ENCODE measurements at places on chromosomes 7 and 10.

GRCh38 chr7:100896732-100897608 lies 1.3 kb upstream of the ACHE start:
- no peak for DNase-seq

- DNase-seq = no peak
Measured at GRCh38 chr7:81186691-81187090, 267.8 kb upstream of the SEMA3C start.

DNA sequence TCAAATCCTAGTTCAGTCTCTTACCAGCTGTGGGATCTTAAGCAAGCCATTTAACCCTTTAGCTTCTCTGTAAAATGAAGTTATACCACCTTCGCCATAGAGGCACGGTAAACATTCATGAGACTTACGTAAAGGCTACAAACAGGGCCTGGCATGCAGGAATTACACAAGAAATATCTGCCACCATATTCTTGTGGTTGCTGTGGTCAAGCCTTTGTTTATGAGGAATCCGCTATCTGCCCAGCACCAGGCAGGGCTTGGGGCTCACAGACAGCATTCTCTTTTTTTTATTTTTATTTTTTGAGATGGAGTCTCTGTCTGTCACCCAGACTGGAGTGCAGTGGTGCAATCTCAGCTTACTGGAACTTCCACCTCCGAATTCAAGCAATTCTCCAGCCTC lies 9.9 kb downstream of the AIFM2 start:
- DNase-seq = no peak

DNA sequence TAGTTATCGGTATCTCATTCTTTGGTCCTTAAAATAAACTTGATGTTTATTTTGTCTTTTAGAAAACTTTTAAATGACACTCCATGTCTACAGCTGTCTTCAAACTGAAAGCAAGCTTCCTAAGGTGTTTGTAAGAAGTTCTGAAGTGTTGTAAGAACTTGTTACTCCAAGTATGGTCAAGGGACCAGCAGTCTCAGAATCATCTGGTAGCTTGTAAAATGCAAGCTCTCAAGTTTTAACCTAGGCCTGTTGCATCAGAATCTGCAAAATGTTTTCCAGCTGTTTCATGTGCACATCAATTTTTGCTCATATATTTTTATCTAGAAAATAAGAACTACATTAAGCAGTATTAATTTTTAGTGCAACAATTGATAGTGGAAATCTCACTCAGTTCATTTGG lies 104.1 kb downstream of the THSD7A start:
- DNase-seq = no peak

DNA sequence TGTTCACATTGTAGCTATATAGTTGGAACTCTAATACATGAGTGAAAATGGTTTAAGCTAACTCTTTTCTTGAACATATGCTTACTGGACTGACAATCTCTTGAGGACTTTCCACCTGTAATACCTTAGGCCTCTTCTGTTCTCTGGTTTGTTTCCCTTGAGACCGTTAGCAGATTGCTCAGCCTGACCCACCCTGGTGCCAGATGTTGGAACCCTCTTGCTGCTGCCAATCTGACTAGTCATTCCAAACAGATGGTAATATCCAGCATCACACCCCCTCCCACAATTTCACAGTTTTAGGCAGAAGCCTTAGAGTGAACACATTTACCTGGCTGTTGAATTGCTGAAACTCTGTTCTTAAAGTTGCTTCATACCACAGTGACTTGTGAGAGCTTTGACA lies 18.7 kb downstream of the CALD1 start:
- no peak for DNase-seq

GRCh38 chr7:50695026-50695425 lies 87.7 kb downstream of the GRB10 start:
- no peak for DNase-seq

- DNase-seq = no peak
Measured at GRCh38 chr7:148729984-148730733, 31.5 kb downstream of the CUL1 start.

GRCh38 chr7:151336027-151336708 lies 5.4 kb upstream of the NUB1 start:
- no peak for DNase-seq

DNA sequence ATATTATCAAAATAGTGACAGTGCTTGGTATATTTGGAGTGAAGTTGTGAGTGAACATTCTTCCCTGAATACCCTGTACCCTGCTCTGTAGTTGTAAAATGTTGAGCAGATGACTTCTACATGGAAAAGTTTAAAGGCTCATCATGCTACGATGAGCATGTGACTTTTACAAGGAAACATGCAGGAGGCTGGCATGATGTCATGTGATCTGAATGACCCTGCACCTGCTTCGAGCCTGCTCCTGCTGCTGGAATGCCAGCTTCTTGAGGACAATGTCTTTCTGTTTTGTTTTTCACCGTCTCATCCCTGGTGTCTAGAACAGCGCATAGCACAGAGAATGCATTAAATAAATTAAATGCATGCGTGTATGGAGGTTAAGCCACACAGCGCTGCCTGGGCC lies 5.4 kb upstream of the INPP5A start:
- no peak for DNase-seq

GRCh38 chr10:92173996-92174395 lies 116.9 kb downstream of the CPEB3 start:
- no peak for DNase-seq

DNA sequence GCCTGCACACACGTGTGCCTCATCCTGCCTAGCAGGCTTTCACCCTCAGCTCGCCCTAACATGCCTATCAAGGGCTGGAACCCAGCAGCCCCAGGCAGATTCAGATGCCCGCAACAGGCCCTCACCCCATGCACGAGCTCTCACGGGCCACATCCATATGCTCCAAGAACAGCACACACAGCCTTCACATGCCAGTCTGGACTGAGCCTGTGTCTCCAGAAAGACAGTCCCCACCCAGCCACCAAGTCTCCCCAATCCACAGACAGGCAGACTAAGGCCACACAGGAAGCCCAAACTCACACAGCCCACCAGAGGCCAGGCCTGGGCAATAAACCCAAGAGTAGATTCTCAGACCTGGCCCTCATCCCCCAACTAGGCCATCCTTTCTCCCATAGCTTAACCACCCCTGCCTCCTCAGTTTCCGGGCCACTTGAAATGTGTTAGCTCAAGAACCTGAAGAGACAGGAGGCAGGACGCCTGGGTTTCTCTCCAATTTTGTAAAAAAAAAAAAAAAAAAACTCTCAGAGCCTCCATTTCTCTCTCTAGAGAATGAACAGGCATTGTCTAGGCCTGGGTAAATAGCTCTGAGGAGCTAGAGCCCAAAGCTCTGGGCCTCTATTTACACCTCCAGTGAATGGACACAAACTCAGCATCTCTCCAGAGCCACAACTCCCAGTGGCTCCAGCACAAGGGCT lies 6.8 kb downstream of the LDB1 start:
- DNase-seq = no peak

- no peak for DNase-seq
Measured at GRCh38 chr10:76727038-76727437, 910.6 kb downstream of the KCNMA1 start.

GRCh38 chr10:109616359-109616980 lies 306.8 kb downstream of the XPNPEP1 start:
- DNase-seq = no peak

DNA sequence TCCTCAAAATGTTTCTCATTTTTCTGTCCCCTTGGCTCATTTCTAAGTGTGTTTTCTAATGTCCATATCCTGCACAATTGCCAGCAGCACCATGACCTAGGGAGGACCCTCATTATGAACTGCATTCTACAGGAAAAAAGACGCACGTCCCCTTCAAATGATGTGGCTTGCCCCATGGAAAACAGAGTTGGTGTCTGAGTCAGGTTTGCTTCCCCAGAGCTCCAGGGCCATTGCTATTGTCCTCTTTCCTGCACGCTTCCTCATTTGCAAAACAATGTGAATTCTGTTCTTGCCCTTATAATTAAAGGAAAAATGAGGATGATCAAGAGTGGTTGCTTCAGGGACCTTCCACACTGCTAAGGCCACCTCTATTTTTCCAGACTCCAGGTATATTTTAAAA lies 14.7 kb upstream of the ASB4 start:
- no peak for DNase-seq

- no peak for DNase-seq
Measured at GRCh38 chr7:47225387-47226131, 356.4 kb downstream of the TNS3 start.

GRCh38 chr7:422191-422885 lies 97.3 kb downstream of the PDGFA start:
- no peak for DNase-seq

DNA sequence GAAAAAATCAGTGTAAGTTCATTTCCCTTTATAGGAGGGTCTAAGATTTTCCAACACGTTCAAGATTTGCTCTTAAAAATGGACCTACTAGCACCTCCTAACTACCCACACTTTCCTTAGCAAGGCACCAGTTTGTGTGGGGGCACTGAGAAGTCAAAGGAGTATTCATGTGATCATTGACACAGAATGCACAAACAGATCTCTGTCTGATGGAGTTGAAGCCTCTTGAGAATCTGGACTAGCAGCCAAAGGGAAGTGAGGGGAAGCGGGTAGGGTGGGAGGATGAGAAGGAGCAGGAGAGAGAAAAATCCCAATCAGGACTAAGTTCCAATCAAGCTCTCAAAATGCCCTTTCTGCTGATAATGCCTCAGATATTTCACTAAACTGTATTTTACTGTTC lies 4.1 kb downstream of the MMS19 start:
- DNase-seq = no peak

- DNase-seq = no peak
Measured at GRCh38 chr10:34590793-34591192, 224.3 kb downstream of the PARD3 start.

DNA sequence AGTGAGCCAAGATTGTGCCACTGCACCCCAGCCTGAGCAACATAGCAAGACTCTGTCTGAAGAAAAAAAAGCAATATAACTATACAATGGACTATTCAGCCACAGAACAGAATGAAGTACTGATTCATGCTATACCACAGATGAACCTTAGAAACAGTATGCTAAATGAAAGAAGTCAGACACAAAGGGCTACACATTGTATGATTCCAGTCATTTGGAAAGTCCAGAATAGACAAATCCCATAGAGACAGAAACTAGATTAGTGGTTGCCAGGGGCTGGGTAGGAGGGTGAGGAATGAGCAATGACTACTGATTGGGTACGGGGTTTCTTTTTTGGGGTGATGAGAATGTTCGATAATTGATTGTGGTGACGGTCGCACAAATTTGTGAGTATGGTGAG lies 9.6 kb upstream of the CFAP70 start:
- DNase-seq = no peak

GRCh38 chr7:43482679-43483252 lies 100.1 kb upstream of the STK17A start:
- no peak for DNase-seq

GRCh38 chr10:92265687-92266258 lies 25.1 kb downstream of the CPEB3 start:
- no peak for DNase-seq

- no peak for DNase-seq
Measured at GRCh38 chr10:64011912-64012714, 490.9 kb downstream of the REEP3 start.

GRCh38 chr10:131686781-131687420 lies 213.9 kb upstream of the PPP2R2D start:
- no peak for DNase-seq

DNA sequence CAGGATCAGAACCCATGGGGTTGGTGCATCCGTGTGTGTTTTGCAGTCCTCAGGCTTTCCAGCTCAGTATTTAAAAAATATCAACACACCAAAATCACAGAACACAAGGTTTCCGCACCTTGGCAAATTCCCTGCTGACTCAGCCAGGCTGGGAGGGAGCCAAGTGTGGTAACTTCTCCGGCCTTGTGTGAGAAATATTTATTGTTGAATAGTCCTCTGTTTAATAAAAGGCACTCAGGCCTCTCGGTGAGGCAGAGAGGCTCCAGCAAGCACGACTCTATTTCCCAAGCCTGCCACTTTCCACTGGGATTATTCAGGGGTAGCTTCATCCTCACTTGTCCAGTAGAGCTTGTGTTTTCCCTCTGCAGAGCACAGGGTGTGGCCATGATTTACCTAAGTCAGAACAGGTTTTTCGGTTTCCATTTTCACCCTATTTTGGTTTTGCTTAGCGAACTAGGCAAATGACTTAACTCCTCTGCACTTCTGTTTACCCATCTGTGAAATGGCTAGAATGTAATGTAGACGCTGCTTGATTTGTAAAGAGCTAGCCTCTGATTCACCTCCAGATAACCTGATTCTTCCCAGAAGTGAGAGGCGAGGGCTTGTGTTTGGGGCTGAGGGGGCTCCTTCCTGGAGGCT lies 13.0 kb upstream of the CHST15 start:
- DNase-seq = no peak

GRCh38 chr7:29327455-29327854 lies 132.9 kb downstream of the CHN2 start:
- peak; percentile 68 for DNase-seq

DNA sequence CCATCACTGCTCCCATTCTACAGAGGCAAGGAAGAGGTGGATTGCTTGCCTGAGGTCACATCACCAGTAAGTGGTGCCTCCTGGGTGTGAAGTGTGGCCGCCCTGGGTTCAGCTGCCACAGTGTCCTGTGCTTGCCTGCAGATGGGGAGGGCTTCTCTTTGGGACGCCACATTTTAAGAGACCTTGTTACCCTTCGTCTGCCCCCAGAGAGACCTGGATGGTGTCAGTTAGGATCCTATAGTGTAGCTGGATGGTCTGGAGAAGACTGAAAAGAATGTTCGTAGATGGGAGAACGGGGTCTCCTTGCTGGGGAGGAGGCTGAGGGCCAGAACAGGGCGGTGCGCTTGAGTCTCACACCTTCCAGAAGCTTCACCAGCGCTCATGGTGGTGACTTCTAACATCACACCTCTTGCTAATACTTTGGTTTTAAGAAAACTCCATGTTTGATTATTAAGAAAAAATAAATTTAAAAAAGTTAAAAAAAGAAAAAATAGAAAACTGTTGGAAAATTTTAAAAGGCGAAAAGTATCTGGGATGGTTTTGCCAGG lies 2.3 kb downstream of the DOCK1 start:
- no peak for DNase-seq

DNA sequence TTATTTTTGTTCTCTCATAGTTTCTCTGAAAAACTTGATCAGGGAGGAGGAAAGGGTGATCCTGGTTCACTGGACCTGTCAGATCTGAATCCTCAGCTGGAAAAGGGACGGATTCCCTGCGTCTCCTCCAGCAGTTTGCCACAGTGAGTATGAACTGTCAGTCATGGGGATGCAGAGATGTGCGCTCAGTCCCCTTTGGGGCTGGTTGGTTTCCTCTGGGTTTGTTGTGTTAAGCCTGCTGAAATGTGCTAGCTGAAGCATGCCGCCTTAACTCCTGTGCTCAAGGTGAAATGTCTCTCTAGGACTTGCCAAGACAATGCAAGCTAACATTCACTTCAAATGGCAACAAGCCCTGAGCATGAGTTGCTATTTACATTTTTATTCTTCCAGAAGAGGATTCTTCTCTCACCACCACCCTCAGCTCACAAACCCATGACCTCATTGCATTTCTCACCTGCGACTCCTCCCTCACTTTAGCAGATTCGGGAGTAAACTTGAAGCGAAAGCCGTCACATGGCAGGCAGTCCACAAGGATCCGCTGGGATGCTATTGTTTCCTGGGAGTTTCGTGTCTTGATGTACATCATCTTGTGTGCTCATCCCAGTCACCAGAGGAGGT lies 192.9 kb upstream of the FZD8 start:
- DNase-seq = no peak

GRCh38 chr7:148397985-148398384 lies 192.6 kb upstream of the C7orf33 start:
- no peak for DNase-seq
